Activated T-cell treated with anti-CD3 and anti-CD28 coated beads, Interleukin-2, amount 50 U/mL, for 72 hours (primary cell): ENCODE measurements at places on chromosomes 1 and 21. TPM values are rescaled to one million over a fixed set of nuclear protein-coding genes. Genes with fewer than 3 reads are reported as not detected.

Gene LENEP
- 0.65 TPM for total RNA-seq

Gene SNAPIN
- 31.8 TPM for total RNA-seq

Gene KRTAP11-1
- not detected for total RNA-seq

Gene ACTN2
- 0.07 TPM for total RNA-seq

Gene PDZK1
- total RNA-seq, result 0.39 TPM

DNA sequence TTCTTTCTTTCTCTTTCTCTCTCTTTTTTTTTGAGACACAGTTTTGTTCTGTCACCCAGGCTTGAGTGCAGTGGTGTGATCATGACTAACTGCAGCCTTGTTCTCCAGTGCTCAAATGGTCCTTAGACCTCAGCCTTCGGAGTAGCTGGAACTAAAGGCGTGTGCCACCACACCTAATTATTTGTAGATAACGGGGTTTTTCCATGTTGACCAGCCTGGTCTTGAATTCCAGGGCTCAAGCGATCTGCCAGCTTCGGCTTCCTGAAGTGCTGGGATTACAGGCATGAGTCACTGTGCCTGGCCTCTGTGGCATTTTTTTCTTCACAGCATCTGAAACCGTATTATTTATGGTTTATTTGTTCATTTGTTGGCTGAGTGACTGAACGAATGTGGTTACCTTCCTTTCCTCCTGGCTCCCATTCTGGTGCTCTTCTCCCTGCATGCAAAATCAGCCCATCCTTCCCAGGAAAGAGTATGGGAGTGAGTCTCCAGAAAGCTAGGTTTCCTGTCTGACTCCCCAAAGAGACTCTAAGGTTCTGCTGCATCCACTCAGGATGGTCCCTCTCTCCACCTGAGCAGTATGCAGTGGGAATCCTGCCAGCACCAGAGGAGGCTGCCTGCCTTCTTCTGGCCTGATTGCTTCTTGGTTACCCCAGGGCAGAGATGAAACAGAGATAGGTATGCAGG is 155.0 kb upstream of the BEND5 start:
- no peaks in the 10 kb centered on the region for H3K36me3 ChIP-seq
- H3K4me1 ChIP-seq, result no peaks in the 10 kb centered on the region
- DNase-seq, result no peak
- H3K27me3 ChIP-seq, result no peaks in the 10 kb centered on the region
- no peak overlapping the region for H3K4me3 ChIP-seq

GRCh38 chr1:231515748-231516147 is 12.7 kb upstream of the TSNAX start:
- peaks cover 7% of the 10 kb centered on the region for H3K4me1 ChIP-seq
- no peak overlapping the region for H3K4me3 ChIP-seq
- DNase-seq, result no peak
- H3K27me3 ChIP-seq, result peaks cover 35% of the 10 kb centered on the region

- peaks cover 5% of the 10 kb centered on the region for H3K4me1 ChIP-seq
- no peak overlapping the region for H3K4me3 ChIP-seq
- H3K27ac ChIP-seq, result no peak overlapping the region
- H3K36me3 ChIP-seq, result no peaks in the 10 kb centered on the region
- DNase-seq, result no peak
Measured at GRCh38 chr1:192766876-192767275, 42.0 kb upstream of the RGS2 start.

DNA sequence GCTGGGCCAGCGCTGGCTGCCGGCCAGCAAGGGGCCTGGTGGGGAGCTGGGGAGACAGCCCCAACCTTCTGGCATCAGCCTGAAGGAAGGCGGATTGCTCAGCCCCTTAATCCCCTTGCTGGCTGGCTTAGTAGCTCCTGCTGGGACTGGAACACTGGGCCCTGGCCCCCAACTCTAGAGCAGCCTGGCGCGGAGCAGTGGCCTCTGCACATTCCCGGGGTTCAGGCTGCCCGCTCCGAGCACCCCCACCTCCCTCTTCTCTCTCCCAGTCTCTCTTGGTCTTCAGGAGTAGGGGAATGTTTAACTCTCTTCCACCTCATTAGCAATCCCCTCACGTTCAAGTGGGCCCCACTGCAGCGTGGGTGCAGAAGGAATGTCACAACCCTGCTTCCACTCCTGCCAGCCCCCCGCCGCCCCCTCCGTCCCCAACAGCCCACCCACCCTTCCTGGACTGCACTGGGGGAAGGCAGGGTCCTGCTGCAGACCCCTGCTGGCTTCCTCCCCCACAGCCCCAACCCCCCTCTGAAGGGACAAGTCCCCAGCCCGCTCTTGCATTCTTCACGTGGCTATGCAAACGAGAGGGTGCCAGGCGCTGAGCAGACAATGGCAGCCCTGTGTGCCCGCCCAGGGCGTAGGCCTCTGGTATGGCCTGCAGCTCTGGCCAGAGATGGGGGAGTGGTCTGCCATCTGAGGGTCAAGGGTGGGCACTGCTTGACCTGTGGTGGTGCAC is 980 bp upstream of the CLDN19 start:
- DNase-seq, result no peak
- no peaks in the 10 kb centered on the region for H3K36me3 ChIP-seq
- peaks cover 11% of the 10 kb centered on the region for H3K4me1 ChIP-seq
- H3K4me3 ChIP-seq, result no peak overlapping the region
- H3K27me3 ChIP-seq, result no peaks in the 10 kb centered on the region

GRCh38 chr1:234498448-234499118 is 19.6 kb upstream of the TARBP1 start:
- peaks cover 6% of the 10 kb centered on the region for H3K27me3 ChIP-seq
- H3K4me1 ChIP-seq, result peaks cover 79% of the 10 kb centered on the region
- no peak for DNase-seq
- peak overlapping the region; percentile 24 for H3K27ac ChIP-seq
- H3K36me3 ChIP-seq, result peaks cover 17% of the 10 kb centered on the region

- H3K4me3 ChIP-seq, result no peak overlapping the region
- no peaks in the 10 kb centered on the region for H3K27me3 ChIP-seq
- DNase-seq, result no peak
- no peaks in the 10 kb centered on the region for H3K36me3 ChIP-seq
- H3K4me1 ChIP-seq, result no peaks in the 10 kb centered on the region
- H3K27ac ChIP-seq, result no peak overlapping the region
Measured at GRCh38 chr1:177650947-177651346, 318.9 kb downstream of the SEC16B start.

GRCh38 chr1:47725511-47725991 is 271.6 kb downstream of the TRABD2B start:
- no peak overlapping the region for H3K27ac ChIP-seq
- H3K4me3 ChIP-seq, result peak overlapping the region; percentile 8
- no peak for DNase-seq
- peaks cover 24% of the 10 kb centered on the region for H3K4me1 ChIP-seq
- no peaks in the 10 kb centered on the region for H3K36me3 ChIP-seq
- H3K27me3 ChIP-seq, result peaks cover 51% of the 10 kb centered on the region

DNA sequence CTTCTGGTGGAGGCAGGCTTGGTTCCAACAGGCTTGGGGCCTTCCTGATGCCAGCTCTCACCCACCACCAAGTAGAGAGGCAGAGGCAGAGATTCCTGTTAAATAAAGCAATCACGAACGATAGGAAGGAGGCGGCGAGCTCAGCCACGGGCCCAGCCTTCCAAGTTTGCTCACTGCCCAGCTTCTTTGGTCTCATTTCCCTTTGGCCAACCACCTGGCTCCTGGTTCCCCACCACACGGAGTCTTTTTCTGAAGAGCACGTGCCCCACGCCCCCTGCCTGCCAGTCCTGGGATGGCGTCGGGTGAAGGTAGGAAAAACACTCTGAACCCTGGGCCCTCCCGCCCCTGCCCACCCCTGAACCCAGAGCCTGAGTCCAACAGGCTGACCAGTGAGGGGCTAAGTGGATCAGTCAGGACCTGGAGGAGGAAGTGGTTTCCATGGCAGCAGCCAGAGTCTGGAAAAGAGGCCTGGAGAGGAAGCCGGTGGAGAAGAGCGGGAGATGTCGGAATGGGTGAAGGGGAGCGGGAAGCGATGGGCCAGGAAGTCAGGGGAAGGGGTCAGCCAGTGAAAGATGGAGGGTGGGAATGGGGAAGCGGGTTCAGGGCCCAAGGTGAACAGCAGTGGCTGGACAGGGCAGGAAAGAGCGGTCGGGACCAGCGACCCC is 158.2 kb upstream of the KLHDC7A start:
- no peak for DNase-seq
- H3K27ac ChIP-seq, result no peak overlapping the region
- no peaks in the 10 kb centered on the region for H3K36me3 ChIP-seq
- no peak overlapping the region for H3K4me3 ChIP-seq

GRCh38 chr1:43042773-43043457 is 84.2 kb upstream of the SLC2A1 start:
- peaks cover 7% of the 10 kb centered on the region for H3K4me1 ChIP-seq
- H3K27me3 ChIP-seq, result no peaks in the 10 kb centered on the region
- H3K27ac ChIP-seq, result no peak overlapping the region
- H3K36me3 ChIP-seq, result no peaks in the 10 kb centered on the region
- no peak overlapping the region for H3K4me3 ChIP-seq

GRCh38 chr1:47579809-47580208 is 142.0 kb downstream of the FOXD2 start:
- no peak overlapping the region for H3K27ac ChIP-seq
- no peaks in the 10 kb centered on the region for H3K36me3 ChIP-seq
- H3K27me3 ChIP-seq, result peaks cover 17% of the 10 kb centered on the region
- H3K4me3 ChIP-seq, result no peak overlapping the region
- no peaks in the 10 kb centered on the region for H3K4me1 ChIP-seq
- no peak for DNase-seq

DNA sequence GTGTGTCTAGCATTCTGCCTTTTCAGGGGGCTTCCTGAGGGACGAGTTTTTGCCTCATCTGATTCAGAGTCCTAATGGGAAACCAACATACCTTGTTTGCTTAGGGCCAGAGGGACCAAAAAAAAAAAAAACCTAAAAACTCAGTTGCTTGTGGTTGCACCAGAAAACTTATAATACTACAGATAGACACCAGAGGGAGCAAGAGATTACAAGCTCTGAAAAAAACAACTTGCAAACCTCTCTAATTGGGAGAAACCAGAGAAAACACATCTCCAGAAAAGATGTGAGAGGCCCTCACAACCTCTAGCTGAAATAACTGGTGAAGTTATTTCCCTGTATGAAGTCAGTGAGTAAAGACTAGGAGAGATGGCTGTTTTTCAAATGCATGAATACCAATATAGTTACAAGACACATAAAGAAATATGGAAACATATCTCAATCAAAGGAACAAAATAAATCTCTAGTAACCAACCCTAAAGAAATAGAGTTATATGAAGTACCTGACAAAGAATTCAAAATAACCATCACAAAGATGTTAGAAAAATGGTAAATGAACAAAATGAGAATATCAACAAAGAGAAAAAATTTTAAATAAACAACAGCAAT is 233.7 kb upstream of the NFIA start:
- H3K27ac ChIP-seq, result peak overlapping the region; percentile 57
- H3K4me1 ChIP-seq, result no peaks in the 10 kb centered on the region
- peaks cover 1% of the 10 kb centered on the region for H3K36me3 ChIP-seq

DNA sequence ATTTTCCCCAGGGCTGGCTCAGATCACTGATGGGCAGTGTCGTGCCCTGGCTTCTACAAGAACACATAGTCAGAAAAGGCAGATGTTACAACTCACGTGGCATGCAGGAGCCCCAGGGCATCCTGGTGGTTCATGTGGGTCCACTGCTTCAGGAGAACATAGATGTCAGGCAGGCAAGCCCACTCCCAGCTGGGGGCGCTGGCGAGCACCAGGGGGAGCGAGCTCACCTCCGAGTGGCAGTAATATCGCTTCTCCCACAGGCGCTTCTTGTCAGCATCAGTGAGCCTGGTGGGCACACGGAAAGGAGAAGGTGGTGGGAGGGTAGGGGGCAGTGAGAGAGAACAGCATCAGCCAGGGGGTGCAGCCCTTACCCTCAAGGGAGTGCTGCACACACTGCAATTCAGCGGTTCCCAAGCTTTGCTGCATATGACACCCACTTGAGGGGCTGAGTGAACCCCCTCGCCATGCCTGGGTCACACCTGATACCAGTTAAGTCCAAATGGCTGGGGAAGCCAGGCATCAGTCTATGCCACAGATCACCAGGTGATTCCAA is 34.3 kb upstream of the PPP1R15B start:
- H3K4me1 ChIP-seq, result peaks cover 56% of the 10 kb centered on the region
- no peaks in the 10 kb centered on the region for H3K27me3 ChIP-seq
- peaks cover 25% of the 10 kb centered on the region for H3K36me3 ChIP-seq
- no peak overlapping the region for H3K4me3 ChIP-seq
- DNase-seq, result peak; percentile 62
- H3K27ac ChIP-seq, result no peak overlapping the region

DNA sequence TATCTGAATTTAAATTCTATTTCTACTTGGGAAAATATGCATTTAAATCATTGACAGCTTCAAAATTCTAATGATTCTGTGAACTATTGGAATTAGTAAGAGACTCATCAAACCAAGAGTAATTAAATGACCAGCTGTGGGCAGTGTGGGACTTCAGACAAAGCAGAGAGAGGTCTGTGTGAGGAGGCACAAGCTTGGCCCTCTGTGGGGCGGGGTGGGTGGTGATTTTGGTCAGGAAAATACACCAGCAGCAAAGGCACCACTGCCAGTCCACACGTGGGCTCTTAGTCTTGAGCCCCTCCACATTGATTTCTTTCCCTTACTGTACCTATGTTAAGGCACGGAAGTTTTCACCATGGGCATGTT is 39.2 kb upstream of the RAB4A start:
- H3K27ac ChIP-seq, result no peak overlapping the region
- no peaks in the 10 kb centered on the region for H3K36me3 ChIP-seq
- H3K4me1 ChIP-seq, result peaks cover 23% of the 10 kb centered on the region
- no peak overlapping the region for H3K4me3 ChIP-seq
- DNase-seq, result no peak

- no peak for DNase-seq
- no peaks in the 10 kb centered on the region for H3K36me3 ChIP-seq
- H3K27ac ChIP-seq, result no peak overlapping the region
- no peaks in the 10 kb centered on the region for H3K4me1 ChIP-seq
- H3K27me3 ChIP-seq, result no peaks in the 10 kb centered on the region
Measured at GRCh38 chr1:115491298-115492018, 150.3 kb upstream of the VANGL1 start.

DNA sequence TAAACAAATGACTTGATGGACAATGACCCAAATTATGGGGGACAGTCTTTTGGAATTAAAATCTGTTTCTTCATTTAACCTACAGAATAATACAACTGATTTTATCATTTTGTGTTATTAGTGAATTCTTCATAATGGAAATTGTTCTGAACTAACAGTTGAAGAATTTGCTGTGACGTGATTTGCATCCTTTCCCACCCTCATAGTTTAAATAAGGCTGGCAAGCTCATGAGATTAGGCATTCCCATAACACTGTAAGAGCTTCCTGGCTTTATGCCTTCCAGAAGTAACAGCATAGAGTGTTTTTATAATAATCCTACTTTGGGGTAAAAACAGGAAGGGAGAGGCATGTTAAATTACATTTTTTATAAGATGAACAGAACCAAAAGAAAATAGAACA is 95.7 kb downstream of the ATP6V1G3 start:
- no peak overlapping the region for H3K4me3 ChIP-seq
- no peaks in the 10 kb centered on the region for H3K27me3 ChIP-seq
- H3K36me3 ChIP-seq, result no peaks in the 10 kb centered on the region
- H3K4me1 ChIP-seq, result no peaks in the 10 kb centered on the region
